SW 1271 (cell line): ENCODE measurements at places on chromosomes 16 and 17.
A peak's percentile ranks its signal among the peaks of the same experiment; 100 is the strongest.

DNA sequence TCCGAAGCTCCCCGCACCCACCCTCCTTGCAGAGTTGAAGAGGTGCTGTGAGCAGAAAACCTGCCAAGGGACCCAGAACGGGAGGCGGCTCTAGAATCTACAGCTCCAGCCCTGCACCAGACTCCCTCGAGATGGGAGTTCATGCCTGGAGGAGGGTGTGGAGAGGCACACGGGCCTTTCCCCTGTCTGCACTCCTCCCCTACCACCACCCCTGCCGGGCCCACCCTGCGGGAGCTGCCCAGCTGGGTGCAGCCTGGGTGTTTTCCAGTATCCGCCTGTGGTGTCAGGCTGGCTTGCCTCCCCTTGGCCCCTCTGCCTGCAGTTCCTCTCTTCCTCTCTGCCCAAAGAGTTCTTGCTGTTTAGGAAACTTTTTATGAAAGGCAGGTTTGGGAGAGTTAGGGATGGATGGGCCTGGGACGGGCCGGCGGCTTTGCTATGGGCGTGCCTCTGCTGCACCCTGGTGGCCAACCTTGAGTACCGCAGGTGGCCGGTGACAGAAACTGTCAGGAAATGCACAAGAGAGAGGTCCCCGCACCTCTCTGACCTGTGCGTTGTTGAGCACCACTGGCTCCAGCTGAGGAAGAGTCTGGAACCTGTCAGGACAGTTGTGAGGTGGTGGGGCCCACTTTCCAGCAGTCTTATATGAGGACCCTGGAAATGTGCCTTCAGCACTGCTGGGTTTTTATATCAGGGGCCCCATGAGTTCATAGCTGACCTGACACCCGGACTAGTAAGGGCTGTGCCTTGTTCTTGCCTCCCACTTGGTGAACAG lies 354.1 kb downstream of the SEC14L1 start:
- DNase-seq: peak; percentile 32

GRCh38 chr16:73202161-73202729 lies 154.3 kb upstream of the ZFHX3 start:
- DNase-seq: no peak

DNA sequence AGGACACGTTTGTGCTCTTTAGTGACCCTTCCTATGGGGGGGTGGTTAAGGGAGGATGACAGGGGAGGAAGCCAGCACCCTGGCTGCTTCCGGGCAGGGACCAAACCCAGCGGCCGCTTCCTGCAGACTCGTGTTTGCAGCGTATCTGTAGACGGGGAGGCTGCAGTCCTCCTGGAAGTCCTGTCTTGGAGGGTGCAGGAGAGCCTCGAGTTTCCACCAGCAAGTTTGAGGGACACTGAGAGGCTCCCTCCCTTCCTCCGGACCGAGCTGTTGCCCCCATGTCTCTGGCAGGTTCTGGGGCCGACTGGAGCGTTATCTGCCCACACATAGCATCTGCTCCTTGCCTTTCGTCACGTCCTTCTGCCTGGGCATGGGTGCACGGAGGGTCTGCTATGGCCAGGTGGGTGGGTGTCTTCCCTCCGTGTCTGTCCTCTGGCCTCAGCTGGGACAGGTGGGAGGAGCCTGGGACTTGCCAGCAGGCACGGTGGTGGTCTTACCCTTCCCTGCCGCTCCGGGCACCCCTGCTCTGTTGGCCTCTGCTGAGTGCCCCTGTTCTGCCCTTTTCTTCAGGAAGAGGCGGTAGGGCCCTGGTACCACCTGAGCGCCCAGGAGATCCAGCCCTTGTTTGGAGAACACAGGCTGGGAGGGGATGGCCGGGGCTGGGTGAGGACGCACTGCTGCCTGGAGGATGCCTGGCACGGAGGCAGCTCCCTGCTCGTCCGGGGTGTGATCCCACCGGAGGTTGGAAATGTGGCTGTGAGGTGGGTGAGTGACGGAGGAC lies 8.8 kb downstream of the ENGASE start:
- DNase-seq: no peak

- no peak for DNase-seq
Measured at GRCh38 chr16:81907681-81908080, 103.6 kb downstream of the SDR42E1 start.

GRCh38 chr17:49854126-49854525 lies 6.3 kb upstream of the TAC4 start:
- DNase-seq: no peak

- no peak for DNase-seq
Measured at GRCh38 chr17:74391771-74392170, 24.5 kb downstream of the GPR142 start.

GRCh38 chr17:2745317-2746037 lies 4.0 kb downstream of the CCDC92B start:
- no peak for DNase-seq

GRCh38 chr16:72473631-72474030 lies 301.7 kb upstream of the PMFBP1 start:
- DNase-seq: no peak

DNA sequence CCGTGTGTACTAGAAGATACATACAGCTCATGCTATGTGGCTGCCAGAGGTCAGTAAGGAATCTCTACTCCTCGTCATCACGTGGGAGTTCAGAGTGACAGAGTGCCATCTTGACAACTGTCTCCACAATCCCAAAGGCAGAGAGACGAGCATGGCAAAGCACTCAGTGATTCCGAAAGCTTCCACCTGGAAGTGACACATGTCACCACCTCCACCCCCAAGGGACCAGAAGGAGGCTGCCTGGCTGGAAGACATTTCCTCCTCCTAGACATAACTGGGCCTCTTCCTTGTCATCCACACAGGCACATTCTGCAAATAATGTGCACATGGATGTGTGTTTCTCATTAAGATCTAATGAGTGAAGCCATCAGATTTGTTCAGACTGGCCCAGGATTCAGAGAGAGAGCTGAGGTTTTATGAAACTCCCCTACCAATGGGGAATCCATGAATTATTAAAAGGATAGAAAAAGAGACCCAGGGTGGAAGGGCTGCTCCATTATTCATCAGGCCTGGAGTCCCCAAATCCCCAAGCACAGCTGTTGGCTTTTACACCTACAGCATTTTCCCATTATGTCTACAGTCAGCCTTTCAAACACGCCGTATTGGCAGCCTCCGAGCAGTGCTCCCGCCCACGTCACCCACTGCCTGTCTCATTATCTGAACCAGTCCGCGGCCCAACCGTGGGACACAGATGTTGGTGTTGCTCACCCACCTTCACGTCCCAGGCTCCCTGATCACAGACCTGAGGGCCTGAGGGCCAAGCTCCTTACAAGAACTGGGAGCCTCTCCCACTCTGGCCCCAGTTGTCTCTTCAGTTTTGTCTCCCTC lies 3.3 kb upstream of the CACNG5 start:
- no peak for DNase-seq

GRCh38 chr16:83969771-83970429 lies 1.9 kb downstream of the NECAB2 start:
- no peak for DNase-seq

DNA sequence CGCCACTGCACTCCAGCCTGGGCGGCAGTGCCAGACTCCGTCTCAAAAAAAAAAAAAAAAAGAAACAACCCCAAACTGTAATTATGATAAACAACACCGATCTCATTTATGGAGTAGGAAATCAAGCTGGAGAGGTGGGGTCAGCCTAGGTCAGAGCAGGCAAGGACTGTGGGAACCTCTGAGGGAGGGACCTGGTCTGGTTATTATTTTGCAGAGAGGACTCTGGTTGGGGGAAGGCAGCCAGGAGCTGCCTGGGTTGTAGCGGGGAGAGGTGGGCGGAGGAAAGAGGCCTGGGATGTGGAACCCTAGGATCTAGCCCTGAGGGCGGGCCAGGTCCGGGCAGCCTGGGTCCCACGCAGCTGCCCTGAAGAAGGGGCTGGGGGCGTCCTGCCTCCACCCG lies 10.9 kb upstream of the HS3ST6 start:
- no peak for DNase-seq

- DNase-seq: peak; percentile 61
Measured at GRCh38 chr17:81487487-81488275, 24.9 kb downstream of the ACTG1 start.

DNA sequence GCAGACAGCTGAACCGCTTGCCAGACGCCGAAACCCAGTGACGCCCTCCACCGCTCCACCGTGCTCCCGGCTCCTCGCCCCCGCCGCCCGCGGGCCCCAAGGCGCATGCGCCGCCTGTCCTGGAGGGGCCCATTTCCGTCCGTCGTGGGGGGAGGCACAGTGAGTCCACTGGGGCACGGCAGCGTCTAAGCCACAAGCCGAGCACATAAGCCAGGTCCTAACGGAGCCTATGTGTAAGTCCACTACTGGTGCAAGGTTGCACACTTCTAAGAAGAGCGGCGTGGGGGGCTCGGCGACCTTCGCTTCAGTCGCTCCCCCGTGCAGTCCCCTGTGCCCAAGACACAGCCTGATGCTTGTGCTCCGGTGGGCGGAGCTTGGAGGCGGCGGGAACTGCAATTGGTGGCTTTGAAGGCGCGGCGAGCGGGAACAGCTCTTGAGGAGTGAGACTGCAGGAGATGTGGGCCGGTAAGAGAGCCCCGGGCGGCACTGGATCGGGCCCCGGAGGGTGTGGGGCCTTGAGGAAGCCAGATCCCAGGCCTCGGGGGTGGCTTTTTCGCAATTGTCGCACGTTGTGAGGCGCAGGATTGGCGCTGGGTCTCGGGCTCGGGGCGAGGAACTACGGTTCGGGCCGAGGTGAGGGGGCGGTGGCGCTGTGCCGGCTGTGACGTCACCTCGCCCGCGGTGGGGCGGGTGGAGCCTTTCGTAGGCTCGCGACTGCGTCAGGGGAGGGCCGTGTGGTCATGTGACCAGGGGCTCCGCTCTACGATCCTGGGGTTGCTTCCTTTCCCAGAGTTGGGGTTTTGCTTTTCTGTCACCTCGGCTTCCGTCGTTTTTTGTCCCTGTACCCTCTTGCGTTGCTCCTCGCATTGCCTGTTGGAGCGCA lies at the start of the genes CENPN and CMC2:
TSS of gene CENPN (plus strand) at position 402 of the 883 bp plus-strand sequence. CDS start 4,726 bp downstream, outside the sequence.
TSS of gene CMC2 (minus strand) at position 73 of the 883 bp plus-strand sequence. CDS start 9,491 bp downstream, outside the sequence.
- DNase-seq: peak; percentile 90

DNA sequence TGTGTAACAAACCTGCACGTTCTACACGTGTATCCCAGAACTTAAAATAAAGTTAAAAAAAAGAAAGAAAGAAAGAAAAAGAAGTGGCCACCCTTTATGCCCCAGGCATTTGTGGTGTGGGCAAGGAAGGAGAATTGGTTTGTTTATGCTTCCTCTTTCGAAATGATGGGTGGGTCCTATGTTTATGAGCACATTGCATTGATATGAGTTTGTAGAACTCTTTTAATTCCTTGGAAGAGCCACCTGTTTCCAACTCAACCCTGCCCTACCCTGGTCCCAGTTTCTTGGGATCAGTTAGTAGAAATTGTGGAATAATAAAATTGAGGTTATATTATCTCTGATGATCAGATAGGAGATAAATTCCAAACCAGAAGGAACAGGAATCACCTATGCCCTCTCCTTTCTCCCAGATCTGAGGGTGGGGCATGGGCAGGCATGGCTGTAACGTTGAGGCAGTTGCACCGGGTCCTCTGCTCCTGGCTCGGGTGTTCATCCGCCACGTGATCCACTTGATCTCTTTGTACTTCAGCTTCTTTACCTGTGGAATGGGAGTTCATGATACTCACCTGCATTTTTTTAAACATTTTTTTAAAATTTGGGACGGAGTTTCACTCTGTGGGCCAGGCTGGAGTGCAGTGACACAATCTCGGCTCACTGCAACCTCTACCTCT lies 15.9 kb downstream of the CHAD start:
- no peak for DNase-seq

DNA sequence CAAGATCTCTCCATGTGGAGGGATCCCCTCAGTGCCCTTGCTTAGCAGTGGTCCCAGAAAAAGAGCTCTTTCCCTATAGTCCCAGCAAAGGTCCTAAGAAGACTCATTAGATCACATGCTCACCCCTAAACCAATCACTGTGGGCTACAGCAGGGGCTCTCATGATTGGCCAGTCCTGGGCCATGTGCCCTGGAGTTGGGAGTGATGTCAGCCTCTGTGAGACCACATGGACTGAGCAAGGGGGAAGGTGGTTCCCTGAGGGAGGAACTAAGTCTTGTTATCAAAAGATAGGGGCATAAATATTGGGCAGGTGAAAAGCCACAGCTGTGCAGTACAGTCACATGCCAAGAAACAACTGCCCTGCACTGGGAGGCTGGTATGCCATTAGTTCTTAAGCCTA lies 51.3 kb downstream of the SCNN1B start:
- no peak for DNase-seq

DNA sequence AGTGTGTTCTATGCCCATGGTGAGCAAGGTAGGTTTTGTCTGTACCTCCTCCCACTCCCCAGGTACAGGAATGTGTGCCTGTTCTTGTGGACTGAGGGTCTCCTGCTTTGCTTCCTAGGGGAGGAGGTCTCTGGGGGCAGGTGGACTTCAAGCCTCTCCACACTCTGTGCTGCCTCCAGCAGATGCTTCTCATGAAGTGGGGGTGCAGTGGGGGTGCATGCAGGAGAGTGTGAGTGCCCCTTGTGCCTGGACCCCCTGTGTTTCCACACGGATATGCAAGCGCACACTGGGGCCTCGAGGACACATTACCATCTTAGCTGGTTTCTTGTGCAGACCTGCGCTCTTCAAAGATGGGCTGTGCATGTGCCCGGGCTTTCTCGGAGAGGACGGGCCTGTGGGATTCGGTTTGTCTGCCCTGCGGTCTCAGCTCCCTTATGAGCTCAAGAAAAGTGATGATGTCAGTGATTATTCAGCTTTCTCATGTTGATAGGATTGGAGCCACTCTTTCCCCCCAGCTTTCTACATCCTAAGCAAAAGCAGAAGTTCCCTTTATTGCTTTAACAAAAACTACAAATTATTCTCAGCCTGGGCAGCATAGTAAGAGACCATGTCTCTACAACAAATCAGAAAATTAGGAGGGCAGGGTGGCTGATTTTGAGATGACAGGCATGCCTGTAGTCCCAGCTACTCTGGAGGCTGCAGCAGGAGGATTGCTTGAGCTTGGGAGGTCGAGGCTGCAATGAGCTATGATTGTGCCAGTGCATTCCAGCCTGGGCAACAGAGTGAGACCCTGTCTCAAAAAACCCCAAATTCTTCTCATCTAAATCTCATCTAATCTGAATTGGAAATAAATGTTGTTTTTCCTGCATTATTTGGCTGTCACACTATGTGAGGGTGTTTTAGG lies 86.8 kb downstream of the RPTOR start:
- no peak for DNase-seq

- DNase-seq: no peak
Measured at GRCh38 chr17:30942308-30943079, 20.7 kb downstream of the ADAP2 start.

GRCh38 chr16:49478107-49478506 lies 104.5 kb downstream of the C16orf78 start:
- no peak for DNase-seq

DNA sequence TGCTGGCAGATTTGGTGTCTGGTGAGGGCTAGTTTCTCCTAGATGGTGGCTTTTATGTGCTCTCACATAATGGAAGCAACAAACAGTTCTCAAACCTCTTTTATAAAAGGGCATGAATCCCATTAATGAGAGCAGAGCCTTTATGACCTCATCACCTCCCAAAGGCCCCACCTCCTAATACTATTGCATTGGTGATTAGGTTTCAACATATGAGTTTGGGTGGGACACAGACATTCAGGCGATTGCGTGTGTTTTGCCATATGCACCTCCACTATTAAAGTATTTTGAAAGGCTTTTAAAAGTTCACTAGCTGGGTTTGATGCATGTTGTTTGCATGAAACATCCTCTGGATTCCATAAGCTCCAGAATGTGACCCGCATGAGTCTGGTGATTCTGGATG lies 24.4 kb upstream of the DNAJA2 start:
- DNase-seq: no peak
